Activated T-cell treated with anti-CD3 and anti-CD28 coated beads, Interleukin-2, amount 50 U/mL, for 1 hour (primary cell): ENCODE measurements at places on chromosomes 12 and 14.

GRCh38 chr12:64679487-64680001, 69.2 kb downstream of the RASSF3 start:
- peak; percentile 70 for DNase-seq

DNA sequence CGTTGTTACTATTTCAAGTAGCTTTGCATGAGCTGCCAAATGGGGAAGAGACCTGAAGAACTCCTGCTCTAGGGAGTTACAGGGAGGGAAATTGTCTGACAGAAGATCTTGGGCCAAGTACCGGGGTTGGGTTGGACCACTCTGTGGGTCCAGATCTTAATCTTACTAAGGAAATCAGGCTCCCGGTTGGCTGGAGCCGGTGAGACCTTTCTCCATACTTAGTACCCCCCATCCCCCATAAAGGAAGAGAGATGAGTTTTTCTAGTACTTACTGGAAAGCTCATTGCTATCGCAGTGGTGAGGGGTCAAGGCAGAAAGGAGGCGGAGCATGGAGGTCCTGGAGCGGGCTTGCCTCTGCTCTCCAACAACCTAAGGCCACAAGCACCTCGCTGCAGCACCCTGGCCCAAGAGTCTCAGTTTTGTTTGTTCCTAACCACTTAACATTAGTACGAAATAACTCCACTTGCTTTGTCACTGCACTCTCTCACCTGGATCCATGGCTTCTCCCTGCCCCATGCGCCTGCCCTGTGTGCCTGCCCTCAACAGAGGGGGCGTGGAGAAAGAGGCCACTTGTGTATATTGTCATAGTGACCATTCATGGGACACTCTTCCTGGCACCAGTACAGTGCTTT, 6.8 kb upstream of the UNC119B start:
- DNase-seq: no peak

GRCh38 chr14:61452452-61452851, 131.1 kb downstream of the PRKCH start:
- DNase-seq: peak; percentile 60

DNA sequence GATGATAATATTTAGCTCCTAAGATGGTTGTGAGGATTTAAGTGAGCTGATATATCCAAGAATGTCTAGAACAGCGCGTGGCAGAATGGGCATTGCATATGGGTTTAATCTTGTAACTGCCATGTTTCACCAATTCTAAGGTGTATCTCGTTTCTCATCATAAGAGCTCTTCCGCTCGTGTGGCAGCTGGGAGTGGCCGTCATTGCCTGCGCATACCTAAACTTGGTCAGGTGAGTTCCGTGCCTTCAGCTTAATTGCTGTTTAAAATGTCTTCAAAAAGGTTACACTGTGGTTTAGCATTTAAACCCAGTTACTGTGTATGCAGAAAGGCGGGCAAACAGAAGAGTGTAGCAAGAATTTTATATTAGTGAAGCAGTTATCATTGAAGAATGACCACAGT, 4.5 kb upstream of the AQP2 start:
- no peak for DNase-seq

- peak; percentile 72 for DNase-seq
Measured at GRCh38 chr12:124906606-124907261, 7.7 kb downstream of the UBC start.

DNA sequence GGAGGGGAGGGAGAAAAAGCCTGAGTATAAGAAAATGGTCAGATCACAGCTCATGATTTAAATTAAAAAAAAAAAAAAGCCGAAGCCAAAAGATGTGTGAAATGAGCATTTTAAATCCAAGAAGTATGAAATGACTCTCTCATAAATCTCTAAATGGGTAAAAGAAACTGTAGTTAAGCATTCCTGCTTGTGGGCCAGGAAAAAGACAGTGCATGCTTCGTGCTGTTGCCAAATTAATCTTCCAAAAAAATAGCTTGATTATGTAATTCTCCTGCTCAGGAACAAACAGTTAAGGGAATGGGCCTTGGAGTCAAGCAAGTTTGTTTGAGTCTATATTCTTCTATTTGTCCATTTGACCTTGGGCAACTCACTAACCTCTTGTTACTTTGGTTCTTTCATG, 325.4 kb upstream of the SEL1L start:
- no peak for DNase-seq

DNA sequence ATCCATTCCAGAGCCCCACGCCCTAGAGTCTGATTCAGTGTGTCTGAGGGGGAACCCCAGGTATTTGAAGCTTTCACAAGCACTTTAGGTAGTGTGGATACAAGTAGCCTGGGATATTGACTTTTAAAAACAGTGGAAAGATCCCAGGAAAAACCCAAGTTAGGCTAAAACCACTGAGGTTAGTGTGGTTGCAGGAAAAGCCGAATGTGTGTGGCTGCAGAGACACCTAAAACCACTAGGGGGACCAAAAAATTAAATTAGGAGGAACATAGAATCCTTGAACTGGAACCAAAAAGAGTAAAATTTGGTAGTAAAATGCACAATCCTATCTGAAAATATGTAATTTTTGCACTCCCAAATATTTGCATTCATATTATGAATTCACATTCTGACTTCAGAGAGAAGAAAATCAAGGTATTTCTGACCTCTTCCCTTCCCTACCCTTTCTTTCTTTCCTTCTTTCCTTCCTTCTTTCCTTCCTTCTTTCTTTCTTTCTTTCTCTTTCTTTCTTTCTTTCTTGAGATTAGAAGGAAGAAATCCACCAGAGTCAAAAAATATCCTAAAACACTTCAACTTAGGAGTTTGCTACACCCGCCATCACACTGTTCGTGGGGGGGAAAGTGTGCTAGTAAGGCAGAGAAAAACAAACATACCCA, 37.8 kb downstream of the SLCO1A2 start:
- no peak for DNase-seq

- no peak for DNase-seq
Measured at GRCh38 chr12:11920231-11920630, 150.5 kb upstream of the BCL2L14 start.

DNA sequence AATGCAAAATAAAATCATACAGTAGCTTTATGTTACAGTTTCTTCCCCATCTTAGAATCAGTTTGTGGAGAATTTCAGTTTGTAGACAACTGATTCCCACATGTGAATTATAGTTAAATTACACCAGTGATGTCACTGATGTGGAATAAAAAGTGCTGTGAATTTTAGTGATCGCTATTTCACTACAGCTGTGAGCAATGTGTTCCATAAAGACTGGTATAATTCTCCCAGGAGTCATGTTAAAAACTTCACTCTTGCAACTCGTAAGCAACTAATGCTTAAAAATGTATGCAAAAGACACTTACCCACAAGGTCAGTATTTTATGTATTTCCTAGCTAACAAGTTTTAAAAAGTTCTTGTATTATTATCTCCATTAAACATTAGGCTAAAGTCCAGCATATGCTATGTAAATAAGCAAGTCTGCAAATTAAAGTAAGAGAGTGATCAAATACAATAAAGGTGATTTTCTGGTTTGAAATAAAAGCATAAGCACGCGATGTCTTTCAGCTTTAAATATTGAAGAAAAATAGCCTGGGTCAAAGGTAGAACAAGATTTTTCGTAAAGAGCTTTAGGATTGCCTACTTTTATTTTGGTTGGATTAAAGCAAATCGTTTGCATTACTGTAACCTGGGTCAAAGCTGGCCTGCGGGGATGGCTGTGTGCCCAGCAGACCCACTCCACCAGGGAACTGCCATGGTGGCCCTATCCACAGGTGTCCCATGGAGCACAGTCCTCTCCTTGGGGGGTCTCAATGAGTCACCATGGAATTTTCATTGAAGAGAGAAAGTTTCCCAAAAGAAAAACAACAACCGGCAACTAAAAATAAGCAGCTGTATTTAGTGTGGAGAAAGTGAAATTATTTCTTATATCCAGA, 12.7 kb upstream of the LRIG3 start:
- DNase-seq: no peak

DNA sequence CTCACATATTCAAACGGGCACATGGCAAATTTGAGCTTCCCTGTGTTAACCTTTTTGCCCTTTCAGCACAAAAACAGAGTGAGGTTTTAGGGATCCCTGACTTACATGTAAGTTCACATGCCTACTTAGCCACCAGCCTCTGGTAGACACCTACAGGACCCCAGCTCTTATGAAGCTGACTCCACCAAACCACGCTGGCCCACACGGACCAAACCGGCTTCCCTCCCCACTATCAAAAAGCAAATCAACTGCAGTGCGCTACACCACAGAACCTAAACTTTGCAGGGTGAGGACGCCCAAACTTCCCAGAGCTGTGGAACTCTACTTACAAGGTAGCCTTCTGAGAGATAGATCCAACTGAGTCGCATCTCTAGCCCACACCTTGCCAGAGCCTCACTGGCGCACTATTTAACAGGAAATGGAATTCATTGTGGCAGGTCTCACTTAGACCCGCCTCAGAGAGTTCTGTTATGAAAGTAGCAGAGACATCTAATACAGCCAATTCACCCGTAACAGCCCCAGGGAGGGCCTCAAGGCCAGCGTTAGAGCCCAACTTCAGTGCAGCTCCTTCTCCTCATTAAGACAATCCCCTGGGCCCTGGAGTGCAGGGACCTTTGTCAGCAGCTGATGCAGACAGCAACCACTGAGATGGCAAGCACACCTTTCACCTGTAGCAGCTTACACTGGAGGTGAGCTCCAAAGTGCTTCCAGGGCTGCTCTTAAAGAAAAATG, 49.2 kb downstream of the SH2B3 start:
- no peak for DNase-seq

DNA sequence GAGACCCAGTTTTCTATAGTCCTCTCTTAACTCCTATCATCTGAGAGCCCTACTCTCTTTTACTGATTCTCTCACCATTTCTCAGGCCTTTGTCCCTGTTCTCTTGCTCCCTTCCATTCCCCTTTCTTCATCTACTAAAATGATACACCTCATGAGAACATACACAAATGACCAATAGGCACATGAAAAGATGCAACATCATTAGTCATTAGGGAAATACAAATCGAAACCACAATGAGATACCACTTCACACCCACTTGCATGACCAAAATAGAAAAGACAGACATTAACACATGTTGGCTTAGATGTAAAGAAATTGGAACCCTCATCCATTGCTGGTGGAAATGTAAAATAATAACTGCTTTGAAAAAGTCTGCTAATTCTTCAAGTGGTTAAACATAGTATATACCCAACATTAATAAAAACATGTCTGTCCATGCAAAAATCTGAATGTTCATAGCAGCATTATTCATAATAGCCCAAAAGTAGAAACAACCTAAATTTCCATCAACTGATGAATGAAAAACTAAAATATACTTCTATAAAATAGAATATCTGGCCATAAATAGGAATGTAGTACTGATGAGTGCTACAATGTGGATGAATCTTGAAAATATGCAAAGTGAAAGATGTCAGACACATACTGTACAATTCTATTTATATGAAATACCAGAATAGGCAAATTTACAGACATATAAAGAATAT, 66.0 kb downstream of the DENND5B start:
- DNase-seq: no peak

- DNase-seq: no peak
Measured at GRCh38 chr12:3149515-3150307, 72.5 kb downstream of the TSPAN9 start.

DNA sequence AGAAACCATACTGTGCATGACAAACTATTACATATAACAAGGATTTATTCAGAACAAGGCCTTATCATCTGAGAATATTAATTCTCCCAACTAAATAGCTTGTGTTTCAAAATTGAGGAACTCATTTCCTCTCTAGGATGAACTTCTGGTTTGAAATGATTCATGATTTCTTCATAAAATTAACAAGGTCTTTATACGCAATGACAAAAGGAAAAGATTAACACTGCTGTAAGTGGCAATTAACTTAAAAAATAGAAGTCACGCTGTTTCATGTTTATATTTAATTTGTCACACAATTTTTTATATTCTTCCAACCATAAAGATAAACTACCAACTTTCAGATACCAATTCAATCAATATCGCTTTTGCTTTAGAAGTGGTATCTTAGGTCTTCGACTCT, 80.8 kb downstream of the GRIP1 start:
- DNase-seq: no peak

- no peak for DNase-seq
Measured at GRCh38 chr12:83630526-83630925, 943.8 kb downstream of the TMTC2 start.

- DNase-seq: no peak
Measured at GRCh38 chr14:29191092-29191491, 424.5 kb downstream of the FOXG1 start.

DNA sequence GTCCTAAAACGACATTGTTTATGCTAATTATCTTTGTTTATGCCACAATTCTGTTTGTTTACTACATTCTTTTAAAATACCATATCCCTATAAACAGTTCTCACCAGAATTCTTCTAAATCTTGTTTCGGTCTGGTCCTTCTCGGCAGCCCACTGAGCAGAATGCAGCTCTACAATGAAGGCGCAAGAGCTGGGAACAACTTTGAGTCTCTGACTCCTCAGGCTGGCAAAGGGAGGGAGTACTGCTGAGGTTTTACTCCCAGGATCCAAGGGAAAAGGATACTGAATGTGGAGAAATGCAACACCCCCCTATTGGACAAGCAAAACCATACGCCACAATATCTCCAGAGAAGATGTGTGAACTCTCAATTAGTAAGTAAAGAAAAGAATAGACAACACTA, 5.4 kb downstream of the SOX5 start:
- no peak for DNase-seq

DNA sequence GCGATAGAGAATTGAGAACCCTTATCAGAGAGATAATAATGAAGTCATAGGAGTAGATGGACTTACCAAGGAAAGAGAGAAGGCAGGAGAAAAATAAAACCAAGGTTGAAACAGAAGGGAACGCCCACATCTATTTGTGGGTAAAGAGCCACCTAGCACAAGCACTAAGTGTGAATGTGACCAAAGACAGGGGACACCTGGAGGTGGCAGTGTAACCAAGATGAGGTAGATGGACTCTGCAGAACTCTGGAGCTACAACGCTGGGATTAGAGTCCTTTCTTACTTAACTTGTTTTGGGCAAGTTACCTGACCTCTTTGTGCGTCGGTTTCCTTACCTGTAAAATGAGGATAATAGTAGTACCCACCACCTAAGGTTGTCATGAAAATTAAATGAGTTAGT, 101.9 kb downstream of the SLC5A8 start:
- DNase-seq: no peak

DNA sequence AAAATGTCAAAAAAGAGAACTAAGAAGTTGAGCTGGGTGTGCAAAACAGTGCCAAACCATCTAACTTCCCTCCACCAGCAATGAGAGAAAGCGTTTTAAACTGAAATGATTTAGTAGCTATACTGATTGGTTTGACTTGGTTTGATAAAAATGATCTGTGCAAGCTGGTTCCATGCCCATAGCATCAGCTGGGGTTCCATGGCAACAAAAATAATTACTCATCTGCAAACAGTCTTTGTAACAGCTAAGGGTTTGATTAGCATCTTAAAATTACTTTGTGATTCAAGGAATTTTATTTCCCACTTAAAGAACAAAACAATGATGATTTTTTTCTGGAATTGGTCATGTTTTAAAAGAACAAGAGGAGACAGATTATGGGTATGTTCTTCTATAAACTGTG, 15.0 kb upstream of the BICD1 start:
- DNase-seq: no peak

- peak; percentile 22 for DNase-seq
Measured at GRCh38 chr12:110073049-110073831, 24.9 kb upstream of the C12orf76 start.
